Aorta (tissue), 5 donors: ENCODE measurements at places on chromosomes 5 and 9. TPM values are rescaled to one million over a fixed set of nuclear protein-coding genes. Genes with fewer than 3 reads are reported as not detected.

DNA sequence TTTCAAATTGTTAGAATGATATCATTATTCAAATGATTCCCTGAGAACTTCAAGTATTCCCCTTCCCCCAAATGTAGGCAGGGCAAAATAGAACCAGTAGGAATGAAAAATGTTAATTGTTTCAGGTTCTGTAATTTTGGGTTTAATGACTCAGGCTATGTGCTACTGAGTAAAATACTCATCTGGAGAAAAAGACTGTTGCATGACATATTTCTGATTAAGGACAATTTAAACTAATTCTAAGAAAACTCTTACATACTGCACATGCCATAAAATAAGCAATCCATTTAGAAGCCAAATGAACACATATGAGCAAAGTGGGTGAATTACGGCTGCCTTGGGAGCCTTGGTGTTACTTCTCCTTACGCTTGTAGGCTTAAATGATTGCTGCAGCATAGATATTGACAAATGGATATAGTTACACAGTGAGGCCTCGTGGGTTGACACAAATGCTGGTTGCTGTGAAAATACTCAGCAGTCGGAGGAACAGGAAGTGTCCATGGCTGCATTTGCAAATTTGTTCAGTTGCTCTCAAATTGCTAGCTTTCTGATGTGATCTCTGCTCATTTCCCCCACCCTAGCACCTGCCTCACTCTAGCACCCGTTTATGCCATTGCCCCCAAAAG is 174.9 kb upstream of the DMAC1 start:
- H3K4me1 ChIP-seq: no peaks in the 10 kb centered on the region
- no peak for DNase-seq

DNA sequence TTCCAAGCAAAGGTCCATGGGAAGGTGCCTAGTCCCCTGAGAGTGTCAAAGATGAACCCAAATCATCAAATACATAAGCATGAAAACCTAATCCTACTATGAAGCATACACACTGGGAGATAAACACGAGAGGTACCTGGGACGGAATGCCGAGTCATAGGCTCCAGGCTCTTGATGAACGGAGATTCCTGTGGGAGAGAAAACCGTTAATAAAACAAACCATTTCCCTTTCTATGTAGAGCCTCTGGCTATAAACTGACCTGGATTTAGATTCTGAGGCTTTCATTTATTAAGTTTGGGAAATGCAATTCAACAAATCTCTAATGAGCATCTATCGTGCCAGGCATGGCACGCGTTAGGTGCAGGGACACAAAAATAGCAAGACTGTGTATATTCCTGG is 206.4 kb upstream of the IL12B start:
- no peaks in the 10 kb centered on the region for H3K4me1 ChIP-seq
- no peaks in the 10 kb centered on the region for H3K36me3 ChIP-seq
- no peaks in the 10 kb centered on the region for H3K27me3 ChIP-seq
- no peak for DNase-seq
- H3K27ac ChIP-seq: no peak overlapping the region

GRCh38 chr9:74810200-74810599 is 77.5 kb downstream of the TRPM6 start:
- H3K36me3 ChIP-seq: no peaks in the 10 kb centered on the region
- DNase-seq: no peak
- no peaks in the 10 kb centered on the region for H3K4me1 ChIP-seq
- H3K27me3 ChIP-seq: peaks cover 2% of the 10 kb centered on the region
- no peak overlapping the region for H3K27ac ChIP-seq
- H3K4me3 ChIP-seq: no peak overlapping the region

DNA sequence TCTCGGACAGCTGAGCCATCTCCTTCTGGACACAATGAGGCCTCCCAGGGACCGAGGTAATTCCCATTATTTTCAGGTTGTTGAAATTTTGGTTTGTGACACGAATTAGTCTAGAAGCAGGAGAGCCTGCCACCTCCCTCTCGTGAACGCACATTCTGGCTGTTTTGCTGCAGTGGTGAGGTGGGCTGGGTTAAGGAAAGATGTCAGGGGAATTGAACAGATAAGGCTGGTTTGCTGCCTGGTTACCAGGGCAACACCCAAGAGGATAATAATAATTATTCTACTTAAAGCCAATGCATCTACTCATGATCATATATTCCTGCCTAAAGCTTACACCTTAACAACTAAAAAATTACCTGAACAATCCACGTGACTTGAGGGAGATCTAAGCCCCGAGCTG is 38.1 kb downstream of the DDX31 start:
- H3K27ac ChIP-seq: no peak overlapping the region
- no peak for DNase-seq
- no peaks in the 10 kb centered on the region for H3K27me3 ChIP-seq
- H3K36me3 ChIP-seq: peaks cover 2% of the 10 kb centered on the region
- H3K4me3 ChIP-seq: no peak overlapping the region

GRCh38 chr9:34246453-34246852 is 67.6 kb downstream of the UBAP1 start:
- no peak for DNase-seq
- H3K4me1 ChIP-seq: peaks cover 5% of the 10 kb centered on the region
- H3K27me3 ChIP-seq: no peaks in the 10 kb centered on the region
- H3K36me3 ChIP-seq: no peaks in the 10 kb centered on the region

- no peak for DNase-seq
- H3K4me1 ChIP-seq: peaks cover 2% of the 10 kb centered on the region
These were observed 62.7 kb upstream of the PDE4D start for GRCh38 chr5:59956130-59956783.

DNA sequence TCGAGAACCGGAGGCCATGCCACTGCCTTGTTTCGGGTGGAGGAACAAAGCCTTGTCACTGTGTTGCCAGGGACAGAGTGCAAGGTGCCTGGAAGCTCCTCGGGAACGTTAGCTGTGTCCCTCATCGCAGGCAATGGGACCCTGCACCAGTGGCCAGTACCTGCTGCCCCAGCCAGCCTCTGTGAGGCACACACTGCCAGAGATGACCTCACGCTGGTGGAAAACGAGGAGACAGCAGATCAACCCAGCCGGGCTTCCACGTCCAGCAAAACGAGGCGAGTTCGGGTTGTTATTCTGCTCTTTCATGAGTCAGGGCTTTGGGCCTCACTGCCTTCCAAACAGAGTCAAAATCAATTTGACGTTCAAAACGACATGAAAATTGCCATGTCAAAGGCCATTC is 104.1 kb downstream of the ADAMTS2 start:
- no peaks in the 10 kb centered on the region for H3K36me3 ChIP-seq
- no peak overlapping the region for H3K4me3 ChIP-seq
- no peaks in the 10 kb centered on the region for H3K4me1 ChIP-seq
- no peaks in the 10 kb centered on the region for H3K27me3 ChIP-seq

DNA sequence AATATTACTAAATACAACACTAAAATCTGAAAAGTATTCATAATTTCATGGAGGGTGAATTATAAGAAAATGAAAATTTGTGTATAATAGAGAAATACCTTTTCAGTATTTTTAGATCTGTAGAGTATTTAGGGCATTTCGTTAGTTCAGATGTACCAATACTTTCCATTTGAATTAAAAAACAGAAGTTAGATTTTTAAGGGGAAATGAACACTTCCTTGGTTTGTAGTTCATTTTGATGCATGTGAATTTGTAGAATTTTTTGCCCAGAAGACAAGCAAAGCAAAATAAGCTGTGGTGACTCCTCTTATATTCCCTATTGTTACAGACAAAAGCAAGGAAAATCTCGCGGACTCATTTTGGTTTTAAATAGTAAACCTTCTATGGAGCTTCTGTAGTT is 209.0 kb upstream of the RPS23 start:
- no peaks in the 10 kb centered on the region for H3K4me1 ChIP-seq
- DNase-seq: no peak
- H3K27me3 ChIP-seq: no peaks in the 10 kb centered on the region
- no peak overlapping the region for H3K27ac ChIP-seq
- H3K4me3 ChIP-seq: no peak overlapping the region
- H3K36me3 ChIP-seq: no peaks in the 10 kb centered on the region

DNA sequence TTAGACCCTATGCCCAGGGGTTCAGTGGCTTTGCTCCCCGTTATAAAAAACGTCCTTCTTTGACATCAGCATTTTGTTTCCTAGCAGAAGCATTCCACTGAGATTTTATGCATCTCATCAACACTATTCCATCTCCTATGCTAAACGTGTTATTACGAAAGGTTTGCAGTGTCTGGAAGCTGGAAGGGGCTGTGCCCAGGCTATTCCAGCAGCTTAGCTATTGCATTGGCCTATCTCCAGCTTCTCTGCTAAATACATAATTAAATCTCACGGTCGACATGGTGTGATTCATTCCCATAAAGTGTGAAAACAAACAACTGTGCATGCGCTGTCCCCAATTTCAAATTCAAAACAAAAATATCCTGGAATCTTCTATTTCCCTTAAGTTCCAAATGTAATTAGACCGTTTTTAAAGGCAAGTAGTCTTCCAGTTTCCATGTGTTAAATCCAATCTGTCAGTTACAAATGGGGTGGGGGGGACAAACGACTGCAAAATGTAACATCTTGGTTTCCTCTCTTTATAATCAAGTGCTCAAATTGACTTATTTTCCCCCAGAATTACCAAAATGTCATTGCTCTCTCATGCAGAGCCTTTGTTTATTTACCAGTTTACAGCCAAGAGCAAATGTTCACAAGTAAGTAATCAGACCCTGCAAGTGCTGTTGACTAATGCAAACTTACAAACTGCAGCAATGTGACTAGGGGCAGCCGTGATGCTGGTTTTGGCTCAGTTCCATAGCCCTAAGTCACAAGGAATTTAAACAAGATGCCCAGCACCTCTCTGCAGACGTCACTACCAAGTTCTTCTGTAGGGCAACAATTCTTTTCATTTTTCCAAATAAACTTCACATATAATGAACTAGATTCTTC is 212.3 kb upstream of the RORB start:
- no peaks in the 10 kb centered on the region for H3K27me3 ChIP-seq
- H3K27ac ChIP-seq: no peak overlapping the region
- DNase-seq: no peak
- H3K4me3 ChIP-seq: no peak overlapping the region
- H3K36me3 ChIP-seq: no peaks in the 10 kb centered on the region

DNA sequence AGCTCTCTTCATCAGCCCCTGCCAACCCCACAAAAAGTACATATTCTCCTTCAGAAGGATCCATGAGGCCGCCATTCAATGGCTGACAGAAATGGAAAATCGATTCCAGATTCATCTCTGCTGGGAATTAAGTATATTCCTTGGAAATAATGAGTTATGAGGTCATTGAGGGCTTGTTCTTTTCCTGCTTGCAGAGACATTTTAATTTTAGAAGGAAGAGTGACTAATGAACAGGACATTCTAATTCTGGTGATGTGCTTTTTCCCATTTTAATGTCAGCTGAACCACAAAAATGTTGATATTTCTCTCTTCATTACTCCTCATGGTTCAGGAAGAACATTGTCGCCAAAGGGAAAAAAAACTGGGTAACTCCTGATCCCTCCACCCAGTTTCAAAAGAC is 314.0 kb downstream of the PIK3R1 start:
- no peaks in the 10 kb centered on the region for H3K36me3 ChIP-seq
- H3K4me3 ChIP-seq: no peak overlapping the region
- H3K27me3 ChIP-seq: no peaks in the 10 kb centered on the region
- H3K27ac ChIP-seq: peak overlapping the region; percentile 33

DNA sequence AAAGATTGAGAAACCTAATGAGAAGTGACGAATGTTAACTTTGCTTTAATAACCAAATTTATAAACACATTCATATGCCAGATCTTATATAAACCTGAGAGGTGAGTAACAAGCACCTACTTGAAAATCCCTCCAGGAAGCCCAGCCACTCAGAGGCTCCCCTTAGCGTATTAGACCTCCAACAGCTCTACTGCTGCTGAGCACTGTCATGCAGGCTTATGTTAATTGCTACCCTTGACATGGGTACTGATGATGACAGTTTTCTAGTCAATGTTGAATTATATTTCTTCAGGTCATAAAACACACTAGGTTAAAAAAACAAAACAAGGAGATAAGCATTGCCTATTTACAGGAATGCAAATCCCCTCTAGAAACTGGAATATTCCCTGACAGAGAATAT is 161.2 kb downstream of the MPDZ start:
- H3K36me3 ChIP-seq: peaks cover 2% of the 10 kb centered on the region
- H3K27me3 ChIP-seq: no peaks in the 10 kb centered on the region
- DNase-seq: no peak

DNA sequence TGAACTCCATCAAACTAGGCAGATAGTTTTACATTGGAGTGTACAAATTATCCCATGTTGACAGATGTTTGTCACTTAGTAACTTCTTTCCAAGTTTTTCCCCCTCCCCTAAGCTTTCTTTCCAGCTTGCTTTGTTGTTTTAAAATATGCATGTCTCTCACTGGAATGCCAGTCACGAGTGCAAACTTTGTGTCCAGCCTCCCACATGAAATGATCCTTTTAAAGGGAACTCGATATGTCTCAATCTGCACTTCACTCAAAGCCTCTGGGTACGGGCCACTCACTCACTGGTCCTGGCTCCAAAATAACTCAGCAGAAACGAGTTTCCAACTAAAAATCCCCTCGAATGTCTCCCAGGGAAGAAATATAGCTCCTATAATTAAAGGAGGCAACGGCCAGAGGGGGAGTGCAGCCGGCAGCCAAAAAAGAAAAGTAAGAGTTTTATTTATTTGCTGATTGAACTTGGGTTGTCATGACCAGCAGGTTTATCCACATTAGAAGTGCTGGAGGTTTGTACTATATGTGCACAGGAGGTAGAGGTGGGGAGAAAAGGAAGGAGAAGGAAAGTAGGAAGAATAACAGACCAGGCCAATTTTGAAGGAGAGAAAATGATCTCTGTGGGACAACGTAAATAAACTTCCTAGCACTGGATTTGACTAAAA is 17.5 kb downstream of the NR2F1 start:
- H3K4me1 ChIP-seq: no peaks in the 10 kb centered on the region
- no peaks in the 10 kb centered on the region for H3K27me3 ChIP-seq
- H3K4me3 ChIP-seq: no peak overlapping the region
- no peak for DNase-seq
- H3K36me3 ChIP-seq: no peaks in the 10 kb centered on the region

DNA sequence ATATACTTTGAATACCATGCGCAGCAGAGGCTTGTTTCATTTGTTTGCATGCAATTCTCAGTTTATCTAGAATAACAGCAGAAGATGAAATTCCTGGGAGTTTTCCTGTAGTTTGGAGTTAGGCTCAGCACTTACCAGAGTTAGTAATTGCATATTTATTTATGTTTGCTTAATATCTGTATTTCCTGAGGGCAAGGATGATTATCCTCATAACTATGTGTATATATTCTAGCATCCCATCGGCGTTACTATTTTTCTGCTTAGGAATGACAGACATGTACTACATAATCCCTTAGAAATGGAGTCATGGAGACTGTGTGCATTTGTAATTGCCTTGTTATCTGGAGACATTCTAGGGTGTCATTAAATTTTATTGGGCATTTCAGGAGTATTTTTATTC is 1184.8 kb downstream of the DTWD2 start:
- no peaks in the 10 kb centered on the region for H3K4me1 ChIP-seq
- no peak overlapping the region for H3K4me3 ChIP-seq
- no peaks in the 10 kb centered on the region for H3K27me3 ChIP-seq
- H3K36me3 ChIP-seq: no peaks in the 10 kb centered on the region
- H3K27ac ChIP-seq: no peak overlapping the region

- DNase-seq: no peak
- no peaks in the 10 kb centered on the region for H3K4me1 ChIP-seq
- H3K27me3 ChIP-seq: no peaks in the 10 kb centered on the region
- H3K4me3 ChIP-seq: no peak overlapping the region
These were observed 117.3 kb downstream of the GDNF start for GRCh38 chr5:37722236-37723161.

GRCh38 chr9:94623253-94623652 is 16.1 kb downstream of the FBP1 start:
- peaks cover 7% of the 10 kb centered on the region for H3K4me1 ChIP-seq
- H3K27me3 ChIP-seq: no peaks in the 10 kb centered on the region

ABCA2 gene
- 27.3 TPM for total RNA-seq

ENG gene
- 538 TPM for total RNA-seq

TEX48 gene
- total RNA-seq: not detected

ATG10 gene
- 10.3 TPM for total RNA-seq

LHX6 gene
- 13.8 TPM for total RNA-seq

OTP gene
- total RNA-seq: not detected

PHAX gene
- 30.3 TPM for total RNA-seq

DOCK8 gene
- 20.2 TPM for total RNA-seq
